ENCODE measurements at places on chromosomes 5 and 9. TPM values are rescaled to one million over a fixed set of nuclear protein-coding genes. Genes with fewer than 3 reads are reported as not detected.

DNA sequence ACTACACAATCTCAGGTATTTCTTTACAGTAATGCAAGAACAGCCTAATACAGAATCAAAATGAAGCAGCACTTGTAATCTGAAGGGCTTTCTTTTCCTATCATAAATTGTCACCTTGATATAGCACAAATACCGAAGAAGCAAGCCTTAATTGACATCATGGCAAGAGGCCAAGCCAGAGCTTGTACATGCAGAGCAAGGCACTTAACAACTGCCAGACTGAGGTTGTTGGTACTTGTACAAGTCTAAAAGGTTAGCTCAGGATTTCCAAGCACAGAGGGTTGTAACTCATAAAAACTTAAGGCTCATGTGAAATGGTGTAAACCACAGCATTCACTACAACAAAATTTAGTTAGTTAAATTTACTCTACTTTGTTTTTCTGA, 158.8 kb upstream of the SPEF2 start:
- peak; percentile 16 for DNase-seq
- H3K4me1 ChIP-seq: no peaks in the 10 kb centered on the region
- H3K4me3 ChIP-seq: no peak overlapping the region
- no peaks in the 10 kb centered on the region for H3K27me3 ChIP-seq

The NKD2 gene
- total RNA-seq: 8.8 TPM

GRCh38 chr9:117325110-117325731, 89.6 kb downstream of the ASTN2 start:
- H3K27ac ChIP-seq: no peak overlapping the region
- no peak for DNase-seq
- H3K27me3 ChIP-seq: no peaks in the 10 kb centered on the region
- no peak overlapping the region for H3K4me3 ChIP-seq

The PCDHAC2 gene
- total RNA-seq: 0.63 TPM

The LRRTM2 gene
- 0.35 TPM for total RNA-seq

GRCh38 chr5:8952147-8952546, 593.7 kb downstream of the SEMA5A start:
- no peak overlapping the region for H3K4me3 ChIP-seq
- H3K27me3 ChIP-seq: no peaks in the 10 kb centered on the region
- no peaks in the 10 kb centered on the region for H3K4me1 ChIP-seq
- H3K36me3 ChIP-seq: no peaks in the 10 kb centered on the region
- H3K27ac ChIP-seq: no peak overlapping the region

DNA sequence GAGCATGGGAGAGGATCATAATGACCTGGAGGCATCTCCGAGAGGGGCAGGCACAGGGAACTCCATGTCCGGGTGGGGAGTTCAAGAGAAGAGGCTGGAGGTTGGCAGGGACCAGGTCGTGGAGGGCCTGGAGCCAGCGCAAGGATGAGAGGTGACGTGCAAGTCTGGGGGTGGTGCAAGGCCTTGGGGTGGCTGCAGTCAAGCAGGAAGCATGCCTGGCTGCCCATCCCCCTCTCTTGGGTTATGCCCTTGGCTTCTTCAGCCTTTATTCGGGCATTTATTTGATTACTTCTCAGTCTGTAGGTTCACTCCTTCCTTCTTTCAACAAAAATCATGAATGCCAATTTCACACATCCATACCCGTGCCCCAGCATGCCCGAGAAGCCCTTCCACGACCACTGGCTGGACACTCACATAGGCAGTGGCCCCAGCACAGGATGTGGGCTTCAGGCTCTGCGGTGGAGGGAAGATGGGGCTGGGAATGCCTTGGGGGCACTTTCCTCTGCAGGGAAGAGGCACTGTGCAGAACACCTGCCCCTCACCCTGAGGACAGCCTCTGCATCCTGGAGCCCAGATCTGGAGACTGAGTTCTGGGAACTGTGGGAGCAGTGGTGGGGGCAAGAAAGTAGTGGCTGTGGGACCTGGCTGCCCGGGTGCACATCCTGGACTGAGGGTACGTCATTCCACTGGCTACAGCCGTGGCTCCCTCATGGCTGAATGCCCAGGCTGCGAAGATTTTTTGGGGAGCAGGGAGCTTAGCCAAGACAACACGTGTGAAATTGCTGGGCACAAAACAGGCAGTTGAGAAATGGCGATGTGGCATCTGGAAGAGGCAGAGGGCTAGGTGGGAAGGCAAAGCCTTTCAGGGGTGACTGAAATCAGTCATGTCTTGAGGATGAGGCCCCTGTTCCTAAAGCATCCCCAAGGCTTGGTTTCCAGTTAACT, 38.6 kb downstream of the CRB2 start:
- H3K27ac ChIP-seq: no peak overlapping the region
- H3K4me1 ChIP-seq: no peaks in the 10 kb centered on the region
- no peaks in the 10 kb centered on the region for H3K27me3 ChIP-seq
- H3K4me3 ChIP-seq: no peak overlapping the region
- no peaks in the 10 kb centered on the region for H3K36me3 ChIP-seq

- H3K4me3 ChIP-seq: peak overlapping the region; percentile 66
- H3K27me3 ChIP-seq: no peaks in the 10 kb centered on the region
- no peaks in the 10 kb centered on the region for H3K36me3 ChIP-seq
- peak; percentile 83 for DNase-seq
Observed at GRCh38 chr9:19408316-19408692, 505 bp upstream of the ACER2 start.

The OGN gene
- total RNA-seq: 5.8 TPM

GRCh38 chr9:84145031-84145430, 164.4 kb downstream of the RMI1 start:
- peaks cover 3% of the 10 kb centered on the region for H3K27me3 ChIP-seq
- H3K4me1 ChIP-seq: peaks cover 5% of the 10 kb centered on the region
- H3K27ac ChIP-seq: no peak overlapping the region

The KIAA1958 gene
- total RNA-seq: 11.8 TPM

- no peak overlapping the region for H3K27ac ChIP-seq
- no peaks in the 10 kb centered on the region for H3K36me3 ChIP-seq
- DNase-seq: peak; percentile 50
- H3K4me1 ChIP-seq: peaks cover 9% of the 10 kb centered on the region
- no peaks in the 10 kb centered on the region for H3K27me3 ChIP-seq
- H3K4me3 ChIP-seq: no peak overlapping the region
Observed at GRCh38 chr5:151063142-151063989, 17.5 kb downstream of the TNIP1 start.

GRCh38 chr5:142618130-142618523, 67.8 kb downstream of the FGF1 start:
- H3K4me1 ChIP-seq: no peaks in the 10 kb centered on the region
- H3K27me3 ChIP-seq: no peaks in the 10 kb centered on the region
- DNase-seq: no peak
- H3K36me3 ChIP-seq: no peaks in the 10 kb centered on the region
- no peak overlapping the region for H3K4me3 ChIP-seq

- no peaks in the 10 kb centered on the region for H3K36me3 ChIP-seq
- no peaks in the 10 kb centered on the region for H3K4me1 ChIP-seq
- no peak for DNase-seq
- no peak overlapping the region for H3K27ac ChIP-seq
- no peak overlapping the region for H3K4me3 ChIP-seq
Observed at GRCh38 chr5:16579142-16579847, 37.5 kb downstream of the RETREG1 start.

The FAM78A gene
- total RNA-seq: 3.9 TPM

- no peak overlapping the region for H3K4me3 ChIP-seq
- H3K36me3 ChIP-seq: no peaks in the 10 kb centered on the region
- H3K27ac ChIP-seq: no peak overlapping the region
- H3K4me1 ChIP-seq: no peaks in the 10 kb centered on the region
Observed at GRCh38 chr9:92380603-92381002, 23.8 kb downstream of the OGN start.

DNA sequence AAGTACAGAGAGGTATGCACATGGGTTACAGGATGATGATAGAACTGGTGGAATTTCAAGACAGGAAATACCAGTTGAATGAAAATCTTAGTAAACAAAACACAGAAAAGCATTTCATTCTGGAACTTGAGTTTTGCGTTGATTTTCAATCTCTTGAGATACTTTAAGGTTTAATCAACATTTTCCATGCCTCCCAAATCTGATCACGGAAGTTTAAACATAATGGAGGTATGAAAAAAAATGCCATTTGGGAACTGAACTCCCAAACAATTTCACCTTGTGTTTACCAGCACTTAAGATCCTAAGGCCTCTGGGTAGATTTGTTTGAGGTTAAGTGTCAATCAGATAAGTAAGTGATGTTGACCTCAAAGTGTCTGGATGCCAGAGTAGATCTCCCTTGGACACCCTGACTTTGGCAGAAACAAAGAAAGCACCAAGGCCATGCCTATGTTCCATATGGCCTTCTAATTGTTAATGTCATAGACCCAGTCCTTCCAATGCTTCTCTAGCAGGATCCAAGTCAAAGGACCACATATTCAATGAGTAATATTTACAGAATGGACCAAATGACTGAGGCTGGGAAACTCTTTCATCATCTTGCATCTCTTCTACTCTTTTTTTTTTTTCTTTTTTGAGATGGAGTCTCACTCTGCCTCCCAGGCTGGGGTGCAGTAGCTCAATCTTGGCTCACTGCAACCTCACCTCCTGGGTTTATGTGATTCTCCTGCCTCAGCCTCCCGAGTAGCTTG, 216.9 kb downstream of the ARRDC3 start:
- H3K36me3 ChIP-seq: no peaks in the 10 kb centered on the region
- no peak overlapping the region for H3K27ac ChIP-seq
- no peaks in the 10 kb centered on the region for H3K4me1 ChIP-seq
- no peak for DNase-seq
- no peaks in the 10 kb centered on the region for H3K27me3 ChIP-seq
- H3K4me3 ChIP-seq: no peak overlapping the region

- H3K27ac ChIP-seq: no peak overlapping the region
- DNase-seq: no peak
- no peak overlapping the region for H3K4me3 ChIP-seq
- no peaks in the 10 kb centered on the region for H3K27me3 ChIP-seq
Observed at GRCh38 chr5:58912116-58912515, 329.2 kb downstream of the RAB3C start.

GRCh38 chr5:59142138-59142537, 559.3 kb downstream of the RAB3C start:
- no peak overlapping the region for H3K27ac ChIP-seq
- H3K4me3 ChIP-seq: no peak overlapping the region
- no peaks in the 10 kb centered on the region for H3K36me3 ChIP-seq

The DBH gene
- total RNA-seq: not detected

The PPP2R2B gene
- total RNA-seq: 0.67 TPM

GRCh38 chr9:34547960-34548611, 25.3 kb upstream of the ENHO start:
- DNase-seq: peak; percentile 86
- no peak overlapping the region for H3K4me3 ChIP-seq
- no peak overlapping the region for H3K27ac ChIP-seq
- H3K4me1 ChIP-seq: no peaks in the 10 kb centered on the region
- H3K36me3 ChIP-seq: no peaks in the 10 kb centered on the region
- no peaks in the 10 kb centered on the region for H3K27me3 ChIP-seq

DNA sequence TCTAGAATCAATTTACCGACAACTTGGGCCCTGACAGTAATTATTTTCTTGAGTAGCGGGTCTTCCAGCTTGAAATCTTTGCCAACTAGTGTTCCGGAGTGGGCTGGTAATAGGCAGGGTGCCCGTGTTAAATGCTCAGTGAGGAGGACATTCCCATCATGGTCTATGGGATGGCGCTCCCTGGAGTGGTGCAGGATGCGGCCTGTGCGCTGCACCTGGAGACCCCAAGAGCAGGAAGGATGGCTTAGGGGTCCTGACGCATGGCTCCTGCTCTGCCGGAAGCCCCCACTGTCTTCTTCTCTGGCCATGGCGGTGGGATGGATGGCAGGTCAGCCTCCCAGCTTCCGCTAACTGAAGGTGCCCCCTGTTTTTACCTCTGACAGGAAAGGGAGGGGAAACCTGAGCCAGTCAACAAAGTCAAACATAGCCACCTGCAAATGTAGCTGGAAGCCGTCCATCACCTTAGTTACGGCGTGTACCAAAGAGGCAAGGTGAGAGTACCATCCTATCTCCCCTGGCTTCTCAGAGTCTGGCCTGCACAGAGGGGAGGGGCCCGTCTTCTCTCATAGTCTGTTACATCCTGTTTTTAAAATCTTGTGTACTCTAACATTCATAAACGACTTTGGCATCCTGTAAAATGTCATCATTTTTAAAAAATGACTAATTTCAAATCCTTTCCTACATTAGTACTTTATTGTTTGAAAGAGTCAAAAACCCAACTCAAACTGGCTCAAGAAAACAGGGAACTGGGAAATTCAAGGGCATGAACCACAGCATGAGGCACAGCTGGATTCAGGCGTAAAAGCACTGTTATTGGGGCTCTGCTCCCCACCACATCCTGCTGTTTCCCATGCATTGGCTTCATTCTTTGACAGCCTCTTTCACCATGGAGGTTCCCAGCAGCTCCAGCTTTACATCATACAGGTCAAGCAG, 28.5 kb upstream of the UNC5A start:
- H3K4me1 ChIP-seq: no peaks in the 10 kb centered on the region
- no peak overlapping the region for H3K27ac ChIP-seq
- H3K4me3 ChIP-seq: no peak overlapping the region

- no peak overlapping the region for H3K4me3 ChIP-seq
- no peaks in the 10 kb centered on the region for H3K36me3 ChIP-seq
- no peak for DNase-seq
- no peaks in the 10 kb centered on the region for H3K4me1 ChIP-seq
- H3K27ac ChIP-seq: no peak overlapping the region
- no peaks in the 10 kb centered on the region for H3K27me3 ChIP-seq
Observed at GRCh38 chr9:12413986-12414385, 279.2 kb upstream of the TYRP1 start.

GRCh38 chr5:71482132-71482531, 26.7 kb downstream of the BDP1 start:
- no peaks in the 10 kb centered on the region for H3K4me1 ChIP-seq
- no peak overlapping the region for H3K27ac ChIP-seq
- DNase-seq: peak; percentile 20
- H3K36me3 ChIP-seq: no peaks in the 10 kb centered on the region
- H3K27me3 ChIP-seq: no peaks in the 10 kb centered on the region

The PTGDS gene
- total RNA-seq: 38.8 TPM

All from pancreas (tissue), 10 donors.